Renal cortex interstitium (tissue), 15 donors: ENCODE measurements at places on chromosomes 2 and 18. TPM values are rescaled to one million over a fixed set of nuclear protein-coding genes. Genes with fewer than 3 reads are reported as not detected.

- peak; percentile 66 for DNase-seq
These were observed 3.7 kb upstream of the BCL2L11 start for GRCh38 chr2:111116843-111117597.

DNA sequence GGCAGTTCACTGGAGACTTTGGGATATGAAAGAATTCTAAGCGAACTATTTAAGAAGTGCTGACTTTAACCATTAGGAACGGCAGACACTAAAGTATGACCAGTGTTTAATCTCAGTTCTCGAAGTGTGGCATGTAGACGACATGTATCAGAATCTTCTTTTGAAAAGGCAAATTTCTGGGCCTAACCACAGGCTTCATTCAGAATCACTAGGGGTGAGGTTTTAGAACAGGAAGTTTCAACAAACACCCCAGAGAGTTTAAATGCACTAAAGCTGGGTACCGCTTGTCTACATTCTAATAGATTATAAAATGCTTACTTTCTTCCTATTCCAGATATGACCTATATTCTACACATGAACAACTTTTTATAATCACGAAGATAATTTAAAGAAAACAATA, 180.3 kb downstream of the ANKRD44 start:
- no peak for DNase-seq

DNA sequence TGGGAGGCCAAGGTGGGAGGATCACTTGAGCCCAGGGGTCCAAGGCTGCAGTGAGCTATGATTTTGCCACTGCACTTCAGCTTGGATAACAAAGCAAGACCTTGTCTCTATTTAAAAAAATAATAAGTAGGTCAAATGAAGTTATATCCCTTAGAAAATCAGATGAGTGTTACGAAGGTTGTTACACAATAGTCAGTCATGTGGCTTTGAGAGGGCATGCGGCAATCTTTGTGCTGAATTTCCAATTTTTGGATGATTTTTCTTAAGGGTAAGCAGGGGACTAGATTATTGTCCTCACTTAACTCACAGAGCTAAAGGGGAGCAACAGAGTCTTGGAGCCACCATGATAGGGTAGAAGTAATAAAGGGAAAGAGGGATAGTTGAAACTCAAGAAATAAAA, 71.8 kb downstream of the B3GNT2 start:
- no peak for DNase-seq

DNA sequence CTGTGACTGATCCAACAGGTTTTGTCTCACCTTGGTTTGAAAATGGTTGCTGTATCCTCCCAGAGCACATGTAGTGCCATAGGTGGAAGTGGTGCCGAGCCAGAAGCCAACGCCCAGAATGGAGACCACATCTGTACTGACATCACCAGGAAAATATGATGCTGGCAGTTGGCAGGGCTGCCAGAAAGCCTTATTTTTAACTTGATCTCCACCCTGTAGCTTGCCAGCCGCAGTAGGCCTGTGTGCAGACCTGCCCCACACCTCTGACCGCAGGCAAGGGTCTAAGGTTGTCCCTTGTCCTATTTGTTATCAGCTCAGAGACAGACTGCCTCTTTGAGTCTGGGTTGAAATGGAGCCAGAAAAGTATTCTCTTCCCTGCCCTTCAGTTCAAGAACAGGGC, 123.5 kb upstream of the EML6 start:
- no peak for DNase-seq

GRCh38 chr2:202632682-202633290, 2.0 kb upstream of the FAM117B start:
- no peak for DNase-seq

DNA sequence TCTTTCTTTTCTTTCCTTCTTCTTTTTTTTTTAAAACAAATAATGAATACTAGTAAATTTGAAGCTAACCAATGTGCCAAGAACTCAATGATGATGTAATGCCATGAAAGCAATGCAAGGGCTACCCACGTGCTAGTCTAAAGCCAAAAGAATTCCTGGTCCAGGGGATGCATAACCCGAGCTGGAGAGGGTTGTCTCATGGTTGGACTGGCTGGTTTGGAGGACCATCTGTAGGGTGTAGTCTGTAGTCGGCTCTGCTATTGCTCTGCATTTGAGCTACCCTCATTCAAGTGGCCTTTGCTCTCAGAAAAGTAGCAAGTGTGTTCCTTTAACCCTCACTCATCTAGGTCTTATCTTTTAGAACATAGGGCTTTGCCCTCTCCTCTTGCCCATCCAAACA, 469.6 kb upstream of the CELF4 start:
- no peak for DNase-seq

DNA sequence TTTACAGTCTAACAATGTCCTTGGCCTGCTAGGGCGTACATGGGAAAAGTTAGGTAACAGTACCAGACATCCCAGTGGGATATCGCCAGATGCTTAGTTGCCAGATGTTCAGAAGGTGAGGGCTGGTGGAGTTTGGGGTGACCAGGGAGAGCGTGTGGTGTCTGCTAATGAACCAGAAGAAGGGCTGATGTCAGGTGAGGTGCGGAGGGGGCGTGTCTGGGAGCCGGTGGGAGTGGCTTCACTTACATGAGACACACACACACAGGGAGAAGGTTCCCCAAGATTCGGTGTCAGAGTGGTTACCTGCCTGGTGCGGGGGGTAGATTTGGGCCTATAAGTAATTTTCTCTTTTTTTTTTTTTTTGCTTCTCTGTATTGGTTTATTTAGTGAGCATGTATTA, 12.2 kb downstream of the RAB31 start:
- DNase-seq = no peak

- DNase-seq = no peak
These were observed 83.5 kb upstream of the SKOR2 start for GRCh38 chr18:47334966-47335365.

- no peak for DNase-seq
These were observed 27.5 kb upstream of the MCFD2 start for GRCh38 chr2:46942891-46943626.

- no peak for DNase-seq
These were observed 144.0 kb downstream of the TMEM163 start for GRCh38 chr2:134574611-134575330.

DNA sequence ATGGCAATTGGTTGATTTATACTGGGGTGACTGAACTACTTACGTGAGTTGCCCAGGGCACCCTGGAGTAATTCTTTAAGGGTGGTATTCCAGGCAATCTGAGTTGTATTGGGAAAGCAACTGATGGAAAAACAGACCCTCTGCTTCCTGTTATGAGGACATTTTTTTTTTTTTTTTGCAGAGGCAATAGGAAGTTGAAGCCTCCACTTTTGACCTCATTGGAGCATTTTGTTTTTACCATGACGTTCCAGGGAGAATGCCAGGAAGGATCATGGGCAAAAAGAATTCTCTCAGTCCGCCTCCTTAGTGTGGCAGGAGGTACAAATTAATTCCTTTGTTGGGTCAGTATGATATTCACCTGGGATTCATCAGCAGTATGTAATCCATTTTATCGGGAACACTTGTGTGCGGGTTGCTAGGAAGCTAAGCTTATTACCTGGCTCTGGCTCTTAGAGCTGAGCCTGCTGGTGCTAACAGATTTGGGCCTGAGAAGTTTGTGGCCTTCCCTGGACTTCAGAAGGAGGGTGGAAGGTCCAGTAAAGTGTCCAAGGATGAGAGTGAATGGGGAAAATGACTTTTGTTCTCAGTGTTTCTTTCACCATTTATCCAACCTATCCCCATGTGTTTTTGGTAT, 272.9 kb upstream of the EPAS1 start:
- no peak for DNase-seq

DNA sequence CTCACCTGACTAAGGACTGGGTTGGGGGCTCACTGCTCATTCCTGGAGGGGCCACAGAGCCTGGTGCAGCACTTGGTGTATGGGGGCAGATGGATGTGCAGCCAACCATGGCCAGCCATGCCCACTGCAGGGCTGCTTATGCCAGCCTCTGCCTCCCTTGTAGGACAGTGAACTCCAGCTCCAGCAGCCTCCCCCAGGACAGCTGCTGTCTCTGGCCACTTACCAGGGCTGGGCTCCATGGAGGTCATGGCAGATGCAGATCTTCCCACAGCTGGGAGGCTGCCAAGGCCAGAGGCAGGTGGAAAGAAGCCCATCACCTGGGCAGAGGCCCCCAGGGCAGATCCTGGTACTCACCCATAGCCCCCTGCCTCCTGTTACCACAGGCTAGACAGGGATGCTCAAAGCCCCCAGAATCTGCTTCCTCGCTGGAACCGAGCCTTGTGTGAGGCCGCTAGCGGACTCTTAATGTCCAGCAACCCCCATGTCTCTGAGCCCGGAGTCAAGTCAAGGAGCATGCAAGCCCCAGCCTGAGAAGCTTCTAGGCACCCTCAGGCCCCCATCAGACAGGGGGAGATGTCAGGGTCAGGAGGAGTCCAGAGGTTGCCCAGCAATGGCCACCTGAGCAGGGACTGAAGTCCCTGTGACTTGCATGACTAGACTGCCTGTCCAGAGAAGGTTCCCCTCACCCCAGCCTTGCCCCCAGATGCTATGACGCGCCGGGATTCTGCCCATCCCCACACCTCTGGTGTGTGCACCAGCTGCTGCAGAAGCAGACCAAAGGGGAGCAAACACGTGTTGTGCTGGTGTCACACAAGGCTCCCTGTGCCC, 123.6 kb downstream of the TWIST2 start:
- no peak for DNase-seq

- no peak for DNase-seq
These were observed 1626.3 kb upstream of the CELF4 start for GRCh38 chr18:39191931-39192330.

GRCh38 chr2:205556841-205557539, 125.3 kb upstream of the NRP2 start:
- DNase-seq = no peak

GRCh38 chr2:76446872-76447271, 736.2 kb upstream of the GCFC2 start:
- no peak for DNase-seq

DNA sequence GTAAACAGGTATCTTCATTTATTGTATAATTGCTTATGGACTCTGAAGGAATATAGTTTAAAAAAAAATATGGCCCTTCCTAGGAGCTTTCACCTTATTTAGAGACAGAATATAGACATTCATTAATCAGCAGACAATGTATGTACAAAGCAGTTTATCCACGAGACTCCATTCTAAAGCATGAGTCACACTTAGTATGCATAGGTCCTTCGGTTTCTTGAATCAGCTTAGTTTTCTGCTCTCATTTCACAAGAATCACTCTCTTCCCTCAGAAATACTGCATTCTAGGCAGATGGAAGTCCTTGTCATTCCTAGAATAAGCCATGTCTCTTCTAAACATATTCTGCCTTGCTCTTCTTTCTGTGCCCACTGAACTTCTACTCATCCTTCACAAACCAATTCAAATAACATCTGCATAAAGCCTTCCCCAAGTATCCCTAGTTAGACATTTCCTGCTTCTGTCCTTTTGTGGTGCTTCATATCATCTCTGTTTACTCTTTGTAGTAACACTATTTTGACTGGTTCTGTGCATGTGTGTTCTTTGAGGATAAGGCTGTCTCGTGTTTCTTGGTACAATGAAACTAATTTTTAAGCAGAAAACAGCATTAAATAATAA, 84.5 kb downstream of the PTRHD1 start:
- no peak for DNase-seq

DNA sequence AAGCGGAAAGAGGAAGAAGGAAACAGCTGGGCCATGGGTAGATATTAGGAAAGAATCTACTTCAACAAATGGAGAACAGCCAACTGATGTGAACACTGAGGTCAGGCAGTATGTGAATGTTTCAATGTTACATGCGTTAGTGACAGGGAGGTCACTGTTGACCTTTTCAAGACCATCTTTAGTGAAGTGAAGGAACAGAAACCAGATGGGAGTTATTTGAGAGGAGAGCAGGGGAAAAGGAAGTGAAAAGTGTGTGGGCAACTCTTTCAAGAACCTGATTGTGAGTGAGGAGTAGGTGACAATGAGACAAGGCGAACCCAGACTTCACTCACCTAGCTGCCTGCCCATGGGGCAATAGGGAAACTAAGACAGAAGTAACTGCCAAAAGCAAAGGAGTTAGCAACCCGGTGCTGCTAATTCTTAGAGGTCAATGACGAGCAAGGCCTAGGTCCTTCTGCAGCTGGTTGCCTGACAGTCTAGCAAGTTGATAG, 67.0 kb downstream of the SP3 start:
- no peak for DNase-seq

- DNase-seq = no peak
These were observed 202.4 kb downstream of the SLC4A3 start for GRCh38 chr2:219829667-219830352.

DNA sequence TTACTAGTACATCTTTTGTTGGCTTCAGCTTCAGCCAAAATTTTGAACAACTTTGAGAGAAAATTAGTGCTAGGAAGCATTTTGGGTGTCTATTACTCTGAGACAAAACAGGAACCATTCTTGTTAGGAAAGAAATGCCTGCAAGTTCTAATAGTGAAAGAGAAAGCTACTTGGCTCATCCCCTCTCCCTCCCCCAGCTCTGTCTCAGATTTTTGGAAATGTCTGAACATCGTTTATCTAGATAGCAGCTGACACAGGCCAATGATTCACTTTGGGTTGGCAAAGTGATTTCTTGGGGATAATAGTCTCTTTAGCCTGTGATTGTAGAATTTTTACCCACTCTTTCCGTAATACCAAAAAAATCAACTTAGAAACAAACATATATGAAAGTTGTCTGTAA, 42.3 kb upstream of the PTPRM start:
- DNase-seq = no peak

DNA sequence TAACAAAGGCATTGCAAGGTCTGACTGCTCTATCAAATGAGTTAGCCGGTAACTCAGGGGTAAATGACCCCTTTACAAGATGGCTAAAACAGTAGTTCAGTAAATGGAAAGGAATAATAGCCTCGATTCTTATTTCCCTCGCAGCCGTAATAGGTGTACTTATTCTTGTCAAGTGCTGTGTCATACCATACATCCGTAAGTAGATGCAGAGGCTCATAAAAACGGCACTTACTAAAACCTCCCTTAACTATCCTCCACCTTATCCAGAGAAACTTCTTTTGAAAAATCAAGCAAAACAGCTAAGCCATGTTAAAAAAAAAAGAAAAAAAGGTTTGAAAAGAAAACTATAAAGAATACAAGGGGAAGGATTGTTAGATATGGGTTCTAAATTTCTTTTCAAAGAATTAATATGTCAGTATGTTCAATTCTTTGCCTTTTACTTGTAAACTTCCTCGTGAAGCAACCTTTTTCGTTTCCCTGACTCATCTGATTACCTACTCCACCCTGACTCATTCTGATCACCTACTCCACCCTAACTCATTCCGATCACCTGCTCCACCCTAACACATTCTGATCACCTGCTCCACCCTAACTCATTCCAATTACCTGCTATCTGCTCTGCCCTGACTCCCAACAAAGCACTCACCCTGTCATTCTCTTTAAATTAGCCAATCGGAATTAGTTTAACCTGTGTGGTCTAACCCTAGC, 127.5 kb downstream of the SPAG16 start:
- no peak for DNase-seq

GRCh38 chr2:100888601-100889000, 68.7 kb downstream of the NPAS2 start:
- no peak for DNase-seq

The FOXI3 gene
- 0.12 TPM for polyA plus RNA-seq
